ENCODE measurements at places on chromosomes 4 and X. TPM values are rescaled to one million over a fixed set of nuclear protein-coding genes. Genes with fewer than 3 reads are reported as not detected.

Gene HPGDS
- not detected for total RNA-seq

DNA sequence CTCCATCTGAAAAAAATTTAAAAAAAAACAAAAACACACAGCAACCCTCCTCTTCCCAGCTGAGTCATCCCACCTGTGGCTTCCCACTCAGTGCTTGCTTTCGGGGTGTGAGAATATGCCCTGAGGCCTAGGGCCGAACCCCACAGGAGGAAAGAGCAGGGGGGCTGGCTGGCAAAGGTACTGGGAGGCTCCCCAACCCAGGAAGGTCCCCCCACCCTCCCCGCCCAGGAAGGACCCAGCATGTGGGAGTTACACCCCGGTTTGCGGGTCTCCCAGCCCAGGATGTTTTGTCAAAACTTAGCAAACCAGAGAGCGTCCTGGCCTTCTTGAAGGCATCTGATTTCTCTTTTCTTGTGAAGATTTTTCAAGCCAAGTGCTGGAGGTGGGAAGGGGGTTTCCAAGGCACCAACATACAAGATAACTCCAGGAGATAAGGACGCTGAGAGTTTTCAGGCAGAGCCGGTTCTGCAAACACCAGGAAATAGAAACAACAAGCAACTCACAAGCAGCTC is 25.7 kb upstream of the CSF2RA start:
- DNase-seq: peak; percentile 53

GRCh38 chrX:104137496-104137895 is 19.3 kb downstream of the SLC25A53 start:
- DNase-seq: no peak

DNA sequence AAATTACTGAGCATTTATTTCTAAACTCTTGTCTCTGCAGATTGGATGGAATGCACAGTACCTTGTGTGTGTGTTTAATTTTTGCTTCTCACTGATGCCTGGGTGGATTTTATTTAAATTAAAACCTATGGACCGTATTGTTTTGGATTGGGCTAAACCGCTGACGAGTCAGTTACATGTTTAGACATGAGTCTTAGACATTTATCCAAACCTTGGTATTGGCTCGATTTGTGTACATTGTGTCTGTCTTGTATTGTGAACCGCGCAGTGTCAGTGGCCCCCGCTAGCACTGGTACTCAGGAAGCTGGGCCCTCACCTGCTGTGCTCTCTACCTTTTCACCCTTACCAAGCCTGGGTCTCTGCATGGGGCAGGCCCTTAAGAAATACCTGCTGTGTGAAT is 40.8 kb upstream of the TADA2B start:
- no peak for DNase-seq

GRCh38 chr4:98503676-98504075 is 154.7 kb downstream of the TSPAN5 start:
- no peak for DNase-seq

- no peak for DNase-seq
These were observed 3.0 kb downstream of the LINC00632 start for GRCh38 chrX:140712413-140713173.

DNA sequence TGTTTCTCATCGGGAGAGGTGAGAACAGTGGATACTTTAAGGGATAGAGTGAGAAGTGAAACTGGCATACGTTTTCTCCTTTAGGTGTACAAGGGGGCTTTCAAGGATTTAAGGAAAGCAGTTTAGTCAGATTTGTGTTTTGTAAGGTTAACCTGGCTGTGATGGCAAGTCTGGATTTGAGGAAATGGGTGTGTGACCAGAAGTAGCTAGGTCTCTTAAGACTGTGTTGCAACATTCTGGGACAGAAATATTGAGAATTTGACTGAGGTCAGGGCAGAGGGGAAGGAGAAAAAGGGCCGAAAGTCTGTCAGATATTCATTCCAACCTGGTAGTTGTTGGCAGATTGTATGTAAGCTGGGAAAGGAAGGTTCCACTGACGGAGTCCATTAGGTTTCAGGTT is 10.4 kb upstream of the GABRE start:
- no peak for DNase-seq

All from Calu3 (cell line).